ENCODE measurements at places on chromosomes 11 and 22. TPM values are rescaled to one million over a fixed set of nuclear protein-coding genes. Genes with fewer than 3 reads are reported as not detected.

DNA sequence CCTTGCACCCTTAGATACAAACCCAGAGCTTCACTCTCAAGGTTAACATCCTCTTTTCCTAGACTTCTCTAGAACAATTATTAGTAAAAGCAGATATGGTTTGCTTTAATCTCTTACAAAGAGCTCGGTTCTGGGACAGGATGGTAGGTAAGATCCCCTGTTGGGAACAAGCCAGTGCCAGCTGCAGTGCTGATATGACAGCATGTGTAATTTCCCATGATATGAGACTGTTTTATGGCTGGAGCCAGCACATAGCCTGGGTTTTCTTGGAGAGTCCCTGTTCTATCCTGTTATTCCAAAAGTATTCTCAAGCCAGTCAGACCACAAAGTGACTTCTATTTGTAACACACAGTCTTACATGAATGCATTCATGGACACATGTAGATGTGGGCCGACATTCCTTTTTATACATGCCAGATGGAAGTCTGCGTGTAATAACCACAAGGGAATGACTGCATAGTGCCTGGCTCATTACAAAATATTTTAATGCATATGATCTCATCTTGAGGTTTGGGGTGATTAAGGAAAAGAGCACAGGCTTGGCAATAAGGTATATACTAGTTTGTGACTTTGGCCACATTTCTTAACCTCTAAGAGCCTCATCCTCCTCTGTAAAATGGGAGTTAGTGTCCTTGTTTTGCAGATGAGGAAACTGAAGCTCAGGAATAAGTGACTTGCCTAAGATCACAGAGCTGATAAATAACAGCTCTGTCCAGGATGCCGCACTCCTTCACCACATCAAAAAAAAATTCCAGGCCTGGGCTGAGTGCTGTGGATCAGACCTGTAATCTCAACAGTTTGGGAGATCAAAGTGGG is 21.8 kb downstream of the CLMP start:
- peak; percentile 97 for DNase-seq

DNA sequence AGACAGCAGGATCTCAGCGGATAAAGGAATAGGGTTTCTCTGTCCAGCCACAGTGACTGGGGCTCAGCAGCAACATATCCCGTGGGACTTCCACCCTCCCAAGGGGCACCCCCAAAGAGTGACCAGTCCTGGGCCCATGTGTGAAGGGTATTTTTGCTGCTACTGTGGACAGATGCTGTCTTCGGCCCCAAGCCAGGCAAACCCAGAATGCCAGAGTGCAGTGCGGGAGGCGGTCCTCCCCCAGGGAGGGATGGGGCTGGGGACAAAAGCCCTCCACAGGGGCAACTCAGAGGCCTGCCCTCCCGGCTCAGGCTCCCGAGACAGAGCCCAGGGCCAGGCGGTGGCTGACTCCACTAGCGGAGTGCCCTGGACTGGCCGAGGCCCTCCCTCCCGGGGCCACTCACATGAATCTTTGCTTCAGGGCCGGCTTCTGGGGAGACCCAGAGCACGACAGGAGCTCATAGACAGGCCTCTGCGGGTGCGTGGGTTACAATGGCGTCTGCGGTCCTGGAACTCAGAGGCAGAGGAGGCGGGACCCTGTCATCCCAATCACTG is 34.7 kb upstream of the WNT7B start:
- peak; percentile 75 for DNase-seq

Gene CEND1
- total RNA-seq: 1.3 TPM

- DNase-seq: no peak
Measured at GRCh38 chr11:128302425-128303186, 284.8 kb downstream of the ETS1 start.

Gene TPBGL
- total RNA-seq: not detected

Gene ART5
- total RNA-seq: 0.77 TPM

- peak; percentile 88 for DNase-seq
Measured at GRCh38 chr11:3095712-3096361, 38.6 kb upstream of the CARS1 start.

DNA sequence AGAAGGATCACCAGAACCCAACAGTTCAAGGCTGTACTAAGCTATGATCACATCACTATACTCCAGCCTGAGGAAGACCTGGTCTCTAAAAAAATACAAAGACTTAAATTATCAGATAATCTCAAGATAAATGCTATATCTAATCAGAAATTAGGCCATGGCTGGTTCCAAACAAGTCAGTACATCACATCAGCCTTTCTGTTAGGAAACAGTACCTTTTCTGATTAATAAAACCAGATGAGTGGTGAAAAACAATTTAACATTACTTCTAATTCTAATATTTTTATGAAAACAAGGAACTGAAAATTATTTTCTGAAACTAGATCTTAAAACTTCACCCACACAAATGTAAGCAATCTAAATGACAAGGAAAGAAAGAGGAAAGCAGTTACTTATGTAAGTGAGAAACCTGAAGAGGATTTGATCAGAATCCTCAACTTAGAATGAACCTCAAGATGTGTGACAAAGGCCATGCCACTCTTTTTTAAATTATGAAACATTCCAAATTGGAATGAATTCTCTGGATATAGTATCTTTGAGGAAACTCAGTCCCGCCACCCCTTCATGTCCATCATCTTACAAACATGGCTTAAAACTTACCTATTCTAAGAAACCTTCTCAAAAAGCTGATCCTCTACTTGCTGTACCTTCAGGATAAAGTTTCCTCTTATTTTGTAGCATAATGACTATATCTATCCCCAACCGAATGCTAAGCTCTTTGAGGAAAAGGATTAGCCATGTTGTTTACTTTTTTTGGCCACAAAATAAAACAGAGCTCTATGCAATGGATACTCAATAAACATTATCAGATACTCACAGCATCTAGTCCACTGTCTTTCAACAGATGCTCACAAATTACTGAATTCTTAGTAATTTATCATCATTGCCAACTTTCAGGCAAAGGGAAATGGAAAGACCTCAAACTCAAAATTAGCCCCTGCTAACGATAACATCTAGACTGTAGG is 132.0 kb downstream of the MRTFA start:
- no peak for DNase-seq

- peak; percentile 8 for DNase-seq
Measured at GRCh38 chr22:30535182-30535581, 11.4 kb downstream of the SEC14L6 start.

Gene RBMXL2
- total RNA-seq: not detected

Gene YDJC
- 7.4 TPM for total RNA-seq

GRCh38 chr11:1521382-1522080 is 35.0 kb upstream of the MOB2 start:
- no peak for DNase-seq

GRCh38 chr22:32217465-32217864 is 12.6 kb upstream of the RFPL2 start:
- no peak for DNase-seq

DNA sequence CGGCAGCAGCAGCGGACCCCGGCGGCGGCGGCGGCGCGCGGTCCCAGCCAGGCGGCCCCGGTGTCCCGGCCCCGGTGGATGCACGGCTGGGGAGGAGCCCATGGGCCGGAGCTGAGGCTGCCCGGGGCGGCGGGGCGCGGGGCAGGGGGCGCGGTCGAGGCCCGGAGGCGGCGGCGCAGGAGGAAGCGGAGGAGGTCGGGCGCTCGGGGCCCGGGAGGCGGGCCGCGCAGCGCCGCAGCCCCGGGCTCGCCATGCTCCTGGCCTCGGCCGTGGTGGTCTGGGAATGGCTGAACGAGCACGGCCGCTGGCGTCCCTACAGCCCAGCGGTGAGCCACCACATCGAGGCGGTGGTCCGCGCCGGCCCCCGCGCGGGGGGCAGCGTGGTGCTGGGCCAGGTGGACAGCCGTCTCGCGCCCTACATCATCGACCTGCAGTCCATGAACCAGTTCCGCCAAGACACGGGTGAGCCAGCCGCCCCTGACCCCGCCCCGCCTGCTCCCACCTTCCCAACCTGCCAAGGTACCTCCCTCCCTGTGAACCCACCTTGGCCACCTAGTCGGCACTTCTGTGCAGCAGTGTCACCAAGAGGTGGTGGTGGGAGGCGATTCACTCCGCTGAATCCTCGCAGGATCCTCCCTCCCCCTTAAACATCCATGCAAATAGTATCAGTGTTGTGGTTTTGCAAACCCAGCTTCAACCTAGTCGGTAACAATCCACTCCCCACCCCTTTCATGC is 580 bp downstream of the DTX4 start:
- DNase-seq: no peak

- no peak for DNase-seq
Measured at GRCh38 chr11:67420147-67420645, 4.7 kb downstream of the CARNS1 start.

- DNase-seq: no peak
Measured at GRCh38 chr11:2734181-2735052, 34.6 kb upstream of the KCNQ1OT1 start.

DNA sequence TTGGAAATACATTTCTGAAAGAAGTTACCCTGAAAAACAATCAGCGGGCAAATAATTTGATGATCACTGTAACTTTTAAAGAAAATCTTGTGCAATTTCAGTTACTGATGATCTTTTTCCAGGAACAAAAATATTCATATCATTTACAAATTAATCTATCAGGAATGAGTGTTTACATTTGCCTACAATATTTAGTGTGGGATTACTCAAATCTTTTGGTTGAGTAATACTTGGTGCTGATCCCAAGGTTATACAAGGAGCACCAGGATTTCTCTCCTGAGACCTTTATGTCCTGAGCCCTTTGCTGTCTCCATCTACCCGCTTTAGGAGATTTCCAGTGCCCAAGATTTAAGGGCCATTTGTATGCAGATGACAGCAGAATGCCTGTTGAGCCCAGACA is 116.1 kb downstream of the ATXN10 start:
- DNase-seq: peak; percentile 64

Gene KRTAP5-2
- total RNA-seq: not detected

- DNase-seq: no peak
Measured at GRCh38 chr11:69353696-69354544, 60.0 kb downstream of the MYEOV start.

DNA sequence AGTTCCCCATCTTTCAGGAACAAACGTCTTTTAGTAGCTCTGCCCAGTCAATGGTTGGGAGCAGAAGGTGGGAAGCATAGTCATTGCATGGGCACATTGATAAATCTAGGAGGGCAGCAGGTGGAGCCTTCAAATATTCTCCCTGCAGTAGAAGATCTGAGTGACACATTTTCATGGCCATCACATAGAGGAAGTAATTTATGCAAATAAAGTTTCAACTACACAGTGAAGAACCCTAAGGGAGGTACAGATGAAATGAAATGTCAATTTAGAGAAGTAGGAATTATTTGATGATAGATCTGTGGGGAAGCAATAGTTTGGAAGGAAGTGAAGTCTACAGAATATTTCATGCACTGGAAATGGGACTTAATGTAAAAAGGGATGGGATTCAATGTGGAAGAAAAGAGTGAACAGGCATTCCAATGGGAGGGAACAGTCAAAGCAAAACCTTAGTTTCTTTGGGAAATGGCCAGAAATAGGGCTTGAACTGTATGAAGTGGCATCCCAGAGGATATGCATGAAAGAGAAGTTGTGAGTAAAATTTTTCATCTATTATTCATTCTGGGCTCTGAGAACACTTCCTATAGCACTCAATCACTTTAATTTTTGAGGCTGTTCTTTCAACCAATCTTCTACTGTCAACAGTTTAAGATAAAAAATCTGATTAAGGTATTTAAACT is 256.2 kb upstream of the LUZP2 start:
- peak; percentile 33 for DNase-seq

DNA sequence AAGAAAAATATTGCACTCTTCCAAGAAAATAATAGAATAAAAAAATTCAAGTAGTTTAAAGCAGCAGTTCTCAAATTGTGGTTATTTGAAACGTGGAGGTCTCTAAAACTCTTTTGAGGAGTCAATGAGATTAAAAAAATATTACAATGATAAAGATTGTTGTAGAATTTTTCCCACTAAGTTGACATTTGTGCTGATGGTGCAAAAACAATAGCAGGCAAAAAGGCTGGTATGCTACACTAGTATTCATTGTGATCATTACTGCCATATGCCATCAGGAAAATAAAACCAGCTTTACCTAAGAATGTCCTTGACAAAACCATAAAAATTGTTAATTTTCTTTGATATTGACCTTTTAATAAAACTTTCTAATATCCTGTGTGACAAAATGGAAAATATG is 505.2 kb upstream of the ANO5 start:
- no peak for DNase-seq

Gene PEX26
- total RNA-seq: 7.4 TPM

Gene DERL3
- total RNA-seq: 0.50 TPM

Gene PANX2
- total RNA-seq: 0.17 TPM

GRCh38 chr22:50498322-50498890 is 9.1 kb downstream of the LMF2 start:
- DNase-seq: peak; percentile 36

GRCh38 chr11:123815122-123815521 is 9.0 kb upstream of the OR6M1 start:
- DNase-seq: no peak

- DNase-seq: peak; percentile 67
Measured at GRCh38 chr11:132784441-132784840, 747.9 kb downstream of the OPCML start.

- peak; percentile 15 for DNase-seq
Measured at GRCh38 chr11:63764679-63765647, 3.6 kb downstream of the ZFTA start.

DNA sequence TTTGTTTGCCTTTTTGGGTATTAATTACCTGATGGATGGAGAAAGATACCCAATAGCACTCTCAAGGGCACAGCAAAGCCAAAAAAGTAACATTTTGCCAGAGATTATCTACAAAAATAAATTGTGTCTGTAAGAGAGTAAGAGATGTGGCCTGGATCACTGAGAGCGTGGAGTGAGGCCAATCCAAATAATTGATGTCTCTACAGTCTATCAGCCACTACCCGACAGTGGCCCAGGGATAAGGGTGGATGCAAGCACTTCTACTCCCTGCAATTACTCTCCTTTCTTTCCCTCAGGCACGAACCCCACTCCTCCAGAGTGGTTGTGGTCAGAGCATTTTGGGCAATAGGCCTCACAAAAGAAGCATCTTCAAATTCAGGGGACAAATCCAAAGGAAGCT is 92.3 kb upstream of the ZC3H12C start:
- DNase-seq: peak; percentile 38

DNA sequence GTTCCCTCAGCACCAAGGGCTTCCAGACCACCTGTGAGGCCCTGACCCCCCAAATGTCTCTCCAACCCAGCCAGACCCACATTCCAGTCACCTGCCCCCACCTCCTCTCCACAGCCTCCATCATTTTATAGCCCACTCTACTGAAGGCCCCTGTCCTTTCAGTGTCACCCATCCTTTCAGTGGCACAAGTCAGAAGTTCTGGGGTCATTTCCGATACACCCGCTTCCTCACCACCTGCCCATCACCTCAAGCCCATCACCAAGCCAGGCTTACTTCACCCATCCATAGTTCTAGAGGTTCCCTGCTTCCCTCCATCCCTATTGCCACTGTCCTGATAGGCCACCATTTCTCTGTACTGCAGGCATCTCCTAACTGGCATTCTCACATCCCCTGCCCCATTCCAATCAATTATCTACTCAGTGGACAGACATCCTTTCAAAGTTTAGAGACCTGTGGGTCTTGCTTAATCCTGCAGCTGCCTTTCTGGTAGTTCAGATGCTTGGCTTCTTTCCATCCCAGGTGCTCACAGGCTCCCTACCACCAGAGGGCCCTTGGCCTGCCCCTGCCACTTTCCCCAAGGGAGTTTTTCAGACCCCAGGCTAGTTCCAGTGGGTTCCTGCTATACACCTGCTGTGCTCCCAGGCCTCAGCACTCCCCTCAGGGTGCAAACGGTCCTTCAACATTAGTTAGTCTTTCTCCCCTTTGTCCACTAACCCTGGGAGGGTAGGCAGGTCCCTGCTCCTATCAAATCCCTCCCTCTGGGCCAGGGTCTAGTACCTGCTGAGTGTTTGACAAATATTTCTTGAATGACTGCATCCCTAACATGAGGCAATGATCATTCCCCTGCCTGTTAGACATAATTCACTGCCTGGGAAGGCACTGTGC is 7.6 kb downstream of the KCNQ1OT1 start:
- DNase-seq: no peak

All from fibroblast of lung (primary cell).